M059J (cell line): ENCODE measurements at places on chromosomes 7 and 10. TPM values are rescaled to one million over a fixed set of nuclear protein-coding genes. Genes with fewer than 3 reads are reported as not detected.

GRCh38 chr7:106462365-106462859 lies 177.6 kb upstream of the NAMPT start:
- peak; percentile 69 for DNase-seq

DNA sequence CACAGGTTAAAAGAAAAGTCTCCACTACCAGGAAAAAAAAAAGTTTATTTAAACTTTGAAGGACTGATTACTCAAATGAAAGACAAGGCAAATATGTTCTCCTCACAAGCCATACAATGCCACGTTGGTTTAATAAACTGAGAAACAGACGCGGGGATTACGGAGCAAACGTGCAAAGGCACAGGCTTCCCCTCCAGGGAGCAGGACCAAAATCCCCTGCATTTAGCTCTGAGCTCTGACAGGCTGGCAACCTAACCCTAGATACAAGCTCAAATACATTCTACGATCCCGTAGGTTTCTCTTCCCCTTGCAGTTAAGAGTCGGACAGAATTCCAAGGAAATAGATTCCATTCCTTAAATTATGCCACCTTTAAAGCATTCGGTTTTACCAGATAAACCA lies 7.7 kb upstream of the GRB10 start:
- no peak for DNase-seq

The COBL gene
- total RNA-seq = 0.10 TPM in 1 of 2 replicates, not detected in the other

The DDX56 gene
- 63.2 and 68.6 TPM in 2 replicates for total RNA-seq

The COL13A1 gene
- 5.7 and 15.6 TPM in 2 replicates for total RNA-seq

GRCh38 chr7:99019523-99020412 lies 124.1 kb downstream of the SMURF1 start:
- DNase-seq = no peak

DNA sequence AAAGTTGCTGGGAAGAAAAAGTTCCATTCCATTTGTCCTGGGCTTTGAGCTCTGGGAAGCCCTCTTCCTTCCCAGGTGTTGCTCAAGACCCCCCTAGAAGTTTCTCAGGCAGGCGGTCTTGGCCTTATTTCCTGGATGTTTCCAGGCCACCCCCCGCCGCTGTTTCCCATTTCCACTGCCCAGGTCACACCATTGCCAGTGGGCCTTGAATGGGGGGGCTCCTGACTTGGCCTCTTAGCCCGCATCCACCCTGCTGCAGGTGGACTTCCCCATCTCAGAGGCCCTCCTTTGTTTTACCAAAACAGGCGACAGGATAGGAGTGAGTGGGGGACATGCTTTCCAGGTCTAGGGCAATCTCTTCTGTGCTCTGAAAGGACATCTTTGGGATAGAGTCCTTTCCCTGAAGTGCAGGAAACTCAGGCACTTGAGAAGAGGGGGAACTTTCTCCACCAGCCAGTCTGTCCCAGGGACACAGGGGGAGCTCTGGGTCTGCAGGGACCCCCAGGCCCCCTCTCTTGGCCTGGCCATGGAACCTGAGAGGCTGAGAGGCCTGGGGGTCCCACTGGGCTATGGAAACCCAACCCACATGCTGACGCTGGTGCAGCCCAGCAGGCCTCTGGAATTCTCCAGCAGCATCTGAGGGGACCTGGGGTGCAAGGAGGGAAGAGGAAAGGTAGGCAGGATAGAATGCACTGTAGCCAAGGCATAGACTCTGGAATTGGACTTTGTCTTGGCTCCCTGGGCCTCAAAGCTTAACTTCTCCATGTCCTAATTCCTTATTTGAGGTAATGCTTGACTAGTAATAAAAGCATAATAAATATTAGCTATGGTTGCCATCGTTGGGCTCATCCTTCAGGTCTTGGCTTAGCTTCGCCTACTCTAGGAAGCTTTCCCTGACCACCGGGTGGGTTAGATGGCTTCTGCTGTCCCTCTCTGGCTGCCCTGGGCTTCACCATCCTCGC lies 17.6 kb downstream of the NEURL1 start:
- DNase-seq = no peak

- DNase-seq = peak; percentile 67
Measured at GRCh38 chr7:39414224-39415035, 151.8 kb upstream of the YAE1 start.
